Tibial nerve (tissue), 4 donors: ENCODE measurements at places on chromosomes 7 and 10.

DNA sequence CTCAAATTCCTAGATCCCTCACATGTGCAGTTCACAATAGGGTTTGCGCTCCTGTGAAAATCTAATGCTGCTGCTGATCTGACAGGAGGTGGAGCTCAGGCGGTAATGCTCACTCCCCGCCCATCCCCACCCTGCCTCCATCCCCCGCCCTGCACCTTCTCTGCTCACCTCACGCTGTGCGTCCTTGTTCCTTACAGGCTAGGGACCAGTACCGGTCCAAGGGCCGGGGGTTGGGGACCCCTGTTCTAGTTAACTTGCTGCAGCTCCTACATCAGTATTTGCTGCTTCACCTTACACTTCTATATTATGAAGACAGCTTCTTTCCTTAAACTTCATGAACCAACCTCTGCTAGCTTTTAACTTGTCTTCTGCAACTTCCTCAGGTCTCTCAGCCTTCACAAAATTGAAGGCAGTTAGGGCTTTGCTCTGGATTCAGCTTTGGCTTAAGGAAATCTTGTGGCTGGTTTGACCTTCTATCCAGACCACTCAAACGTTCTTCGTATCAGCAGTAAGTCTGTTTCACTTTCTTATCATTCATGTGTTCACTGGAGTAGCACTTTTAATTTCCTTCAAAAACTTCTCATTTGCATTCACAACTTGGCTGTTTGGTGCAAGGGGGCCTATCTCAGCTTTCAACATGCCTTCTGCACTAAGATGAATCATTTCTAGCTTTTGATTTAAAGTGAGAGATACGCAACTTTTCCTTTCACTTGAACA lies 1.7 kb upstream of the TNKS2 start:
- no peak for DNase-seq

- no peak for DNase-seq
Observed at GRCh38 chr7:92809397-92809759, 27.0 kb downstream of the CDK6 start.

DNA sequence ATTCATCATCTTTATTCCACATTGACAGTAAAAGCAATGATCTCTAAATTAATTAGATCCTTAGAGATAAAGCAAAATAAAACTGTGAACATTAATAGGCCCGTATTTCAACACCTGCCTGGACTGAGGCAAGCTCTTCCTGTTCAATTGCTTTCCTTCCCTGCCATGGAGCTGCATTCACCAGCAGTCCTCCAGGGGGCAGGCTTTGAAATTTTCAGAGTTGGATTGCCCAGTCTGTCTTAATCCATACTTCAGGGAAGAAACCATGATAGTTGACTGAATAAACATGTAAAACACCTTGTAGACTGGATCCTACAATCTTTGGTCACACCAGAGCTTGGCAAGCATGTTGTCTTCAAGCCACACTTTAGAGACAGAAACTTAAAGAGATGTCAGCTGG lies 936.6 kb downstream of the NRG3 start:
- no peak for DNase-seq

DNA sequence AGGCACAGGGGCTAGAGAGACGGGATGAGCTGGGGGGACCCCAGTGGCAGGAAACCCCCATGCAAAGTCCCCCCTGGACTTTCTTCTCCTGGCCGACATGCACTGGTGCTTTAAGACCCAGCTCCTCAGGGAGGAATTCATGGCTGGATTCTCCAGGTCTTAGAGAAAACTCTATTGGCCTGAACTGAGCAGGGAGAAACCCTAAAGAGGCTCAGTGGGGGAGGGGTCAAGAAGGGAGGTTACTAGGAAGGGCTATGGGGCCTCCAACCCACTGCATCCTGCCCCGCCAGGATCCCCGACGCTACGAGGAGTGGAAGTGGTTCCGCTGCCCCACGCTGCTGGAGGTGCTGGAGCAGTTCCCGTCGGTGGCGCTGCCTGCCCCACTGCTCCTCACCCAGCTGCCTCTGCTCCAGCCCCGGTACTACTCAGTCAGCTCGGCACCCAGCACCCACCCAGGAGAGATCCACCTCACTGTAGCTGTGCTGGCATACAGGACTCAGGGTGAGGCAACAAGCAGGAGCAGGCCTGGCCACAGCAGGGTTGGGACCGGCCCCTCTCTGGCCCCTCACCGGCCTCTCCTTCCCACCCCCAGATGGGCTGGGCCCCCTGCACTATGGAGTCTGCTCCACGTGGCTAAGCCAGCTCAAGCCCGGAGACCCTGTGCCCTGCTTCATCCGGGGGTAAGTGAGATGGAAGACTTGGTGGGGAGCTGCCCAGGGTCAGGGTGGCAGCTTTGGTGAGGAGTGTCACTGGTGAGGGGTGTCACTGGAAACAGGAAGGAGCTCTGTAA lies 13.8 kb downstream of the ATG9B start:
- no peak for DNase-seq

DNA sequence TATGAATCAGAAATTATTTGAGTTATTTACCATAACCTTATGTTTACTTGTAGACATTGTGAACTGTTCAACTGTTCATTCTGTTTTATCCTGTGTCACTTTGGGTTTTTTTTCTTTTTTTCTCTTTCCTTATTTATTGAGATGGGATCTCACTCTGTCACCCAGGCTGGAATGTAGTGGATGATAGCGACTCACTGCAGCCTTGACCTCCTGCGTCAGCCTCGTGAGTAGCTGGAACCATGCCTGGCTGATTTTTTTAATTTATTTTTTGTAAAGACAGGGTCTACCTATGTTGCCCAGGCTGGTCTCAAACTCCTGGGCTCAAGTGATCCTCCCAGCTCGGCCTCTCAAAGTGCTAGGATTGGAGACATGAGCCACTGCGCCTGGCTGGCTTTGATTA lies 97.1 kb downstream of the CSTF2T start:
- no peak for DNase-seq

GRCh38 chr10:124568339-124568738 lies 106.7 kb downstream of the LHPP start:
- DNase-seq, result no peak

- DNase-seq, result no peak
Observed at GRCh38 chr7:155521743-155522398, 24.5 kb downstream of the CNPY1 start.

DNA sequence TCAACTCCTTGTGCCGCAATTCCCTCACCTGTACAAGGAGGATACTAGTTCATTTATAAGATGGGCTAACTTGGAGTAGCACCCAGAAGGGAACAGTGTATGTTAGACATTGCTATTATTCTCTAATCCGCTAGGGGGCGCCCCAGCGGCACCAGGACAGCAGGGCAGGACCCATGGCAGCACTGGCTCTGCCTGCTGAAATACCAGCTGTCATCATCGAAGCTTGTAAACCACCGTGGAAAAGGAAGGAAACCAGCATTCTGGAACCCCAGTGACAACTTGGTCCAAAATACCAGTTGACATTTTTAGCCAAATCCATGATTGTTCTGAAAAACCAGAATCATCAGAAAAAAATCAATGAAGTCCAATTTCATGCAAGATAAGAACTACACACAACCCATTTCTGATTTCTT lies 134.4 kb downstream of the ITGA8 start:
- DNase-seq, result peak; percentile 35

- no peak for DNase-seq
Observed at GRCh38 chr7:66169616-66170015, 35.5 kb upstream of the TPST1 start.

- no peak for DNase-seq
Observed at GRCh38 chr7:141290973-141291372, 217.1 kb downstream of the TMEM178B start.

- DNase-seq, result no peak
Observed at GRCh38 chr7:2775785-2776184, 68.3 kb downstream of the GNA12 start.

DNA sequence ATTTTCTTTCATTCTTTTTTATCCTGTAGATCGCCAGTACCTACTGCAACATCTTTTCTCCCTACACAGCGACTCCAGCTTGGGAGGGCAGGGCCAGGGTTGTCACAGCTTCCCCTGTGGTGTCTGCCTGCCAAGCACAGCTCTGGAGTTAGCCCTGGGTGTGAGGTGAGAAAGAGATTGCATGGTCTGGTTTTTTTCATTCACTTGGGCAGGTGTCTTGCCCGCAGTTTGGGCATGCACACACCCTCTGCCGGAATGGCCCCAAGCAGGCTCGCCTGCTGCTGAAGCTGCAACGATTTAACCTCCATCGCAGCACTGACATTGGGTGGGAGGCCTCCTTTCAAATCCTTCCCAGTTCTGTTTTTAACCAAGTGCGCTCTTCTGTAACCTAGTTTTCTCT lies 132.8 kb downstream of the WNT2 start:
- no peak for DNase-seq

- peak; percentile 63 for DNase-seq
Observed at GRCh38 chr10:31620226-31621151, 301.5 kb downstream of the ZEB1 start.

GRCh38 chr7:36406156-36406555 lies 16.5 kb downstream of the ANLN start:
- DNase-seq, result no peak
